ENCODE measurements at places on chromosomes 12 and 14.

DNA sequence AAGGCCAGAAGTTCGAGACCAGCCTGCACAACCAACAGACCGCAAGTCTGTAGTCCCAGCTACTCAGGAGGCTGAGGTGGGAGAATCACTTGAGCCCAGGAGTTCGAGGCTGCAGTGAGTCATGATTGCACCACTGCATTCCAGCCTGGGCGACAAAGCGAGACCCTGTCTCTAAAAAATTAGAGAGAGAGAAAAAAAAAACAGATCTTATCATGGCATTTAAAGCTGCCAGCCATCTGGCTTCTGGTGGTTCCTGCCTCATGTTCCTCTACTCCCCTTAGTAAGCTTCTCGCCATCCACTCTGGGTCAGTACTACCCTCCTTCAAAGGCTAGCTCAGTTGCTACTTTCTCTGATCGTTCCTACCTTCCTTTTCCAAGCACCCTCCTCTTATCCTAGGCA is 16.1 kb downstream of the CLSTN3 start:
- no peak for DNase-seq

GRCh38 chr14:67583711-67584644 is 16.1 kb downstream of the PIGH start:
- no peak for DNase-seq

GRCh38 chr14:25026476-25027137 is 23.3 kb downstream of the STXBP6 start:
- no peak for DNase-seq

GRCh38 chr14:104359969-104360442 is 219.6 kb upstream of the C14orf180 start:
- no peak for DNase-seq

GRCh38 chr12:121561009-121561395 is 19.8 kb downstream of the KDM2B start:
- no peak for DNase-seq

- no peak for DNase-seq
These were observed 45.6 kb downstream of the GUCY2C start for GRCh38 chr12:14650789-14651188.
